H7 (cell line): ENCODE measurements at places on chromosomes 5 and 9.

GRCh38 chr5:132607095-132607494, 50.3 kb downstream of the RAD50 start:
- DNase-seq: no peak

DNA sequence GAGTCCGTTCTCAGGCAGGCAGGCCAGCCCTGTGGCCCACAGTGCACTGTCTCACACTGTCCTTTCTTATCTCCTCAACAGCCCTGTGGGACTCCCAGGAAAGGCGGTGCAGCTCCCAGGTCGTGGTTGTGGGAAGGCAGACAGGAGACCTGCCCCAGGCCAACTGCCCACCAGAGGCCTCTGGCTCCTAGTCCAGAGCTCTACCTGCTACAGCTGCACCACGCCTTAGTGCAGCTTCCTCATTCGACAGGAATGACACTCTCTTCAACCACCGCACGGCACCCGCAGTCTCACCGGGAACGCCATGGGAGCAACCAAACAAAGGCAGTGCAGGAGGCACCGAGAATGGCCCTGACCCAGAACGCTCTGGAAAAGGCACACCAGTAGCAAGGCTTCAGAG, 25.3 kb downstream of the CAMSAP1 start:
- DNase-seq: no peak

DNA sequence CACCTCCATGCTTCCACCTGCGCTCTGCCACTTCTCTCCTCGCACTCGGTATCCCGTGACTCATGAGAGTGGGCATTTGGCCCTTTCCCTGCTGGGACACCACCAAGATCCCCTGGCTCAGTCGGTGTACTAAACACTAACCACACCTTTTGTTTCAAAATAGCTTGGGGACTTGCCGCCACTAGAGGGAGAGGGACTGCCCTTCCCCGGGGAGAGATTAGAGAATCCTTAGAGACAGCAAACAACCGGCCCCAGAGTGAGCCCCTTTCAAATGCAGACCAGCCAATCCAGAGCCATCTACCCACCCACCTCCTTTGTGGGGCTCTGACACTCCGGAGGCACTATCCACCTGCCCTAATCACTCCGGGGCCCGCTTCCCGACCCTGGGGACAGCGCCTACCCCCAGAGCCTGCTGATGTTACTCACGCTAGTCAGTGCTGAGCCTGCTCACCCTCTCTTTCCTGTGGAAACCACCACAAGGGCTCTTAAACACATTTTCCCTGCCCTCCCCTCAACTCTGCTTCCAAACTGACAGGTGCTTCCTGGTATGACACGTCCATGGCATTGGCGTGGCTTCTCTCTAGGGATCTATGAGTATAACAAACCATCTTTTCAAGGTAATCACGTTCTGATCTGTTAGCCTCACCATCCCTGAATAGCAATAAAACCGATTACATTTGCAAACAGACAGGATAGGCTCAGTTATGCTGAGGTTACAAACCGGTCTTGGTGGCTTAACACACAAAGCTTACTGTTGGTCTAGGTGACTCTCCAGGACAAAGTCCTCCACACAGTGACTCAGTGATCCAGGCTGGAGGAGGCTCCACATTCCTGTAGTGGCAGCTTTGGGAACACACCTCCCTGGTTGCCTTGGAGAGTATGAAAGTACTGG, 180.1 kb upstream of the MVB12B start:
- peak; percentile 94 for DNase-seq

GRCh38 chr5:127492854-127493738, 24.3 kb upstream of the PRRC1 start:
- peak; percentile 9 for DNase-seq

GRCh38 chr5:176870110-176870591, 29.0 kb downstream of the HK3 start:
- DNase-seq: peak; percentile 95

DNA sequence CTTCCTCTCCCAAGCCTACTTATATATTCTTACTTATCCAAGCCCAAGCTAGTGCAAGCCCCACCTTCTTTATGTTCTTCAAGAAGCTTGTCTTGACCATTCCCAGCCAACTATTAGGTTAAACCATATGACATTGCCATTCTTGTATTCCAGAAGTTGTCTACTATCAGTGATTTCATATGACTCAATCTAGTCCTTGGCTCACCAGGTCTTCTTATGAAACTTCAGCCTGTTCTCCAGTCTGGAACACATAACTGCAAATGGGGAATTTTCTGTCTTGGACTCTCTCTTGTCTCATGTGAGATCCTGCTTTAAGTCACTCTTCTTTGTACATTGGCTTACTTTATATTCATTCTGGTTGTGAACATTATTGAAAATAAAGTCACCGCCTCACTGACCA, 130.7 kb downstream of the TTLL11 start:
- no peak for DNase-seq

DNA sequence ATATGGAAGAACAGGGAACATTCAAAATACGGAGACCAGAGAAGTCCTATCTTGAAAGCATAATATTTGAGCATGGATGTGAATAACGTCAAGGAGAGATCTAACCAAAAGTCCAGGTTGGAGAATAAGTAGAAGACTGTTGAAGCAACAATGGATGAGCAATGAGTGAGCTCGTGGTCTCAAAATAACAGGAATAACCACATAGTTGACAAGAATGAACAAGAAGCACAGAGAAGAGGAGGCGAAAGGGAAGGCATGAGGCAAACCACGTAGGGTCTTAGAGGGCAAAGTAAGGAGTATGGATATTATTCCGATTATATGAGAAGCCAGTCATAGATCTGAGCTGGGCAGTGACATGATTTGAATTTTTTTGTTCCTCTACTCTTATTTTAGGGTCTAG, 710.2 kb downstream of the BRINP1 start:
- DNase-seq: no peak

DNA sequence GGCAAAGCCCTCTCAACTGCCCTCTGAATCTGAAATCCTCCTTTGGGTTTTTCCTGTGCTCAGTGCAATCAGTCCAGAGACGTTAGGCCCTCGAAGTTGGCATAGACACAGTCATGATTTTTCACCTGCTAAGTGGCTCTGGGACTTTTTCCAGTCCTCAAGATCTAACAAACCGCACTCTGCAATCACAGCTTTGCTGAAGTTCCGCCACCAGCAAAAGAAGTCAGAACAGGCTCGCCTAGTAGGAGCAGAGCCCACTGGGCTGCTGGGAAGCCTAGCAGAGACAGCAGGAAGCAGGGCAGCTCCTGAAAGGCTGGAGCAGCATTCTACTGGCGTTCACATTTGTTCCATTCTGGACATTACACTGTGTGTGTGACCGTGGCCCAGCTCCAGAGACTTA, 222.8 kb upstream of the KIF2A start:
- no peak for DNase-seq
